NAMALWA (cell line): ENCODE measurements at places on chromosomes 6 and 20.

GRCh38 chr20:46550461-46550860 lies at the start of gene OCSTAMP:
Gene OCSTAMP (minus strand): TSS chr20:46550654. CDS start chr20:46550560, 94 bp downstream.
- DNase-seq: no peak

DNA sequence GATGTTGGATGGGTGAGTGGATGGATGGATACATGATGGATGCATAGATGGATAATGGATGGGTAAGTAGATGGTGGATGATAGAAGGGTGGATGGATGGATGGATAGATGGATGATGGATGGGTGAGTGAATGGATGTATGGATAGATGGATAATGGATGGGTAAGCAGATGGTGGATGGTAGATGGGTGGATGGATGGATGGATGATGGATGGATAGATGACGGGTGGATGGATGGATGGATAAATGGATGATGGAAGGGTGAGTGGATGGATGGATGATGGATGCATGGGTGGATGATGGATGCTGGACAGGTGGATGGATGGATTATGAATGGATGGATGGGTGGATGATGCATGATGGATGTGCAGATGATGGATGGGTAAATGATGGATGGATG lies 175.5 kb downstream of the TAF4 start:
- no peak for DNase-seq

DNA sequence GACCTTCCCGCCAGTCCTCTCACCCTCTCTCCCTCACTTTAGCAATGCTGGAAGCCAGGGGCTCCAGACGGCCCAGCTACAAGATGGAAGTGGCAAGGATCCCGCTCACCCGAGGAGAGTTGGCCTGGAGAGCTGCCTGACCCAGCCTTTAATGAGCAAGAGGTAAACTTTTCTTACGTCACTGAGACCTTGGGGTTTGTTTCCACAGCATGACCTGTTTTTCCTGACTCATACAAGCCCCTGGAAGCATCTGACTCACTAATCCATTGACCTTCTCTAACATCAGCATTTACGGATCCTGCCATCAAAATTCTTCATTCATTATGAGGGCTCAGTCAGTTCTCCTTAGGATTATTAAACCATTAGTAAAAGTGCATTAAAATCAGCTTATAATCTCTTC lies 120.4 kb downstream of the MYLK4 start:
- DNase-seq: no peak

DNA sequence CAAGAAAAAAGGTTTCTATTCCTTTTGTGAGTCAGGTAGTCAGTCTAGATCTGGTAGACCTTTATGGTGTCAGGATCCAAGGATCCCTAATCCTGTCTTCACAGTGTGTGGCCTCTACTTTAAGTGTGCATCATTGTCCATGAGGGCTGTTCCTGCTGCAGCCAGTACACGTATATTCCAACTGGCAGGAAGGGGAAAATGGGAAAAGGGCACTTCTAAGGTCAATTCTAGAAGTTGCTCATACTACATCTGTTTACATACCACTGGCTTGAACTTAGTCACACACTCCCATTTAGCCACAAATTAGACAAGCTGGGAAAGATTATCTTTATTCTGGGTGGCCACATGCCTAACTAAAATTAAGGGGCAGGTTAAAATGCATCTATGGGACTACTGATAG lies 9.7 kb upstream of the MMS22L start:
- DNase-seq: no peak

- DNase-seq: no peak
Measured at GRCh38 chr6:46684771-46685170, 2.9 kb upstream of the TDRD6 start.

DNA sequence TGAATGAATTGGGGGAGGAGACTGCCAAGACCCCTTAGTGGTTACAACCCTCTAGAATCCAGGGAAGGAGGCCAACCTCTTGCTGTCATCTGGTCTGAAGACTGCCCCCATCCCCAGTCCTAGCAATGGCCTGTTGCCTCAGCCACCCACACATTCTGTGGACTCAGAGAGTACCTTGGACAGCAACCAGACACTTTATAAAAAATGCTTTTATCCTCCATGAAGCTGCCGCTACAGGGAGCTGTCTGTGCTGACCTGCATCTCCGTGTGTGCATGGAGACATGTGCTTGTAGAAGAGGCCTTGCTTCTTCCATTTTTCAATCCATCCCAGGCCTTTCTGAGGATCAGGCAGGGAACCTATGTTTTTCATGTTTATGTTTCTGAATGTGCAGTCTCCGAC lies 15.2 kb downstream of the CDH22 start:
- peak; percentile 50 for DNase-seq
